Right ventricle myocardium inferior (tissue), 1 donor: ENCODE measurements at places on chromosomes 1 and 21. TPM values are rescaled to one million over a fixed set of nuclear protein-coding genes. Genes with fewer than 3 reads are reported as not detected.

DNA sequence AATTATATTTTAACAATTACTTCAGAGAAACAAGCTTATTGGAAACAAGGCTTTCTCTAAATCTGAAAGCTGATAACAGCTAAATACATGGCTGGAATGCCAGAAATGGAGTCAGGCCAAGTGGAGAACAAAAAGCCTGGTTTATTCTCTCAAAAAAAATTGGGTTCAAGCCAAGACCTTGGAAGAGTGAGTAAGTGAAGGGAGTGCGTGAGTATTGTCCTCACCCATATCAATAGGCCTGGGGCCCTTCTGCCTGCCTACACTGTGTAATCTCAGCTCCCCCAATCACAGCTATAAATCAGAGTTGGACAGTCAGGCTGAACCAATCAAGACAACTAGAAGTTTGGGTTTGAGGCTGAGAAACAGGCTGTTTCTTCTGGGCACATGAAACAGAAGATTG, 7.4 kb downstream of the KYAT3 start:
- no peak for DNase-seq

- DNase-seq: no peak
These were observed 5.0 kb downstream of the KPNA6 start for GRCh38 chr1:32112806-32113375.

- no peak for DNase-seq
These were observed 512.3 kb upstream of the PLXNA2 start for GRCh38 chr1:208756339-208756981.

- no peak for DNase-seq
These were observed 8.7 kb downstream of the SH3BP5L start for GRCh38 chr1:248817065-248817464.

GRCh38 chr1:98468111-98468717, 193.3 kb upstream of the SNX7 start:
- DNase-seq: no peak

- DNase-seq: no peak
These were observed 207.5 kb downstream of the MATN1 start for GRCh38 chr1:30515755-30516484.

The SH2D1B gene
- total RNA-seq: 0.24 TPM

- DNase-seq: no peak
These were observed 940 bp upstream of the USF1 start for GRCh38 chr1:161046605-161047228.

The ESRRG gene
- total RNA-seq: 46.2 TPM

The GPR25 gene
- not detected for total RNA-seq
